GM23338 (cell line): ENCODE measurements at places on chromosomes 12 and 14.

GRCh38 chr14:72568296-72568992 lies 325.5 kb downstream of the DPF3 start:
- DNase-seq: no peak

- no peak for DNase-seq
Observed at GRCh38 chr14:67644428-67644827, 24.7 kb downstream of the ARG2 start.

DNA sequence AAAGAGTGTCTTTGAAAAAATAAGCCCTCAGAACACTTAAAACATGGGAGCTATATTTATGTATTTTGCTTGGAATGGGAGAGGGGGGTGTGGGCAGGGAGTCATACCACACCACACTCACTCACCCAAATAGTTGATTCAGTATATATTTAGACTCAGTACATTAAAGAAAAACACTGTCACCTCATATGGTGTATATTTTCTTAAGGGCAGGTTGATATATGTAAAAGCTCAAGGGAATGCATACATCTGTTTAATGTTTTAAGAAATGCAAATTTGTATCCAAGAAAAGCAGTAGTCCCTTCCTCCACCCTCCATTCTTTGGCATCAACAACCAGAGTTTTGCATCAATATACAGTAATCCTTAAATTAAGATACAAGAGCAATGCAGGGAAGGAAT lies 1.4 kb downstream of the NFYB start:
- no peak for DNase-seq

DNA sequence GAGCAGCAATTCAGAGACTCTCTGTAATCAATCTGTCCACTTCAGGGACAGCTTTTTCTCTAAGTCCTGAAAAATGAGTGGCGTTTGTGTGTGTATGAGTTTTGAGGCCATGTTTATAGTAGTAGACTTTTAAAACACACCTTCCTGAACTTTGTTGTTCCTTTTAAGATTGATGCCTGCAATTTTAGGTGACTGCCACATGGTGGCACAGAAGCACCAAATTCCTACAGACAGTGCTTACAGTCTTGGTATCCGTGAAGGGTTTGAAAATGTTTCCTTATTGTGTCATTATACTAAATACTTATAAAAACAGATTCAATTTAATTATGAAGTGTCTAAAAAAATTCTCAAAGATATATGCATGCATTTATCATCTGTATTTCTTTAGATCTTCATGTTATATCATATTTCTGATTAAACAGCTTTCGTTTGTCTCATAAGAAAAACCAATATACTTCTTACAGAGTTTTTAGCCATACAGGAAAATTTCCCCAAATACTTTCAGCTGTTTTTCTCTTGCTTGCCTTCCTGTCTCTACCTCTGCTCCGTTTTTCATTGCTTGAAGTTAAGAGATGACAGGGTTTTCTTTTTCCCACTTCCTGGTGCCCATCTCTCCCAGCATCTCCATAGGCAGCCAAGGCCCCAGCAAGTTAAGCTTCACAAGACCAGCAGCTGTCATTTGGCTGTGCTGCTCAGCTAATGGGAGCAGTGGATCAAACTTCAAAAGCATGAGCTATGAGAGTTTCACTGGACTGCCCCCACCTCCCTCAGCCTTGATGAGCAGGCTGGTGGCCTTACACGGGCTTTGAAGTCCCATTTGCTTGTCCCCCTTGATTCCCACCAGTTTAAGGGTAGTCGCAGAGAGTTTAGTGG lies 259.6 kb downstream of the AKAP6 start:
- peak; percentile 74 for DNase-seq

DNA sequence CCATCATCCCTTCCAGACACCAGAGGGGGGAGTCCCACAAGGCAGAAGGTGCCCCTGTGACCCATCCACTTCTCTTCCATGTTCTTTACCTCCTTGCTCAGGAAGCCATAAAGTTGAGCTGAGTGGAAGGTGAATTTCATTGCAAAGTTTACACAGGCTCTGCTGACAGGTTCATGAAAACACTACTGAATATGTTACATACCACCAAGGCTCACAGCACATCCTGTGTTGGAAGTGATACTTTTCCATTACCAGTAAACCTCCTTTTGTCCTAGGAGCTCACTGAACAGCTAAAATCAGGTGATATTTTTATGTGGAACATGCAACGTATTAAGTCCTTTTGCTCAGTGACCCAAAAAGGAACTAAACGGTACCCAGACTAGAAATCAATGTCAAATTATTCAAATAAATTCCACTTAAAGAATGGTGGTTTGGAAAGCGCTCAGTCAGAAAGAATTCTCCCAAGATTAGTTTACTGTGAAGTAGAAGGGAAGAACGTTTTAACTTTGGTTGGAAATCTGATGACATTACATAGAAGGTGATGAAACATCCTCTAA lies 196.2 kb upstream of the NUDT4 start:
- no peak for DNase-seq

GRCh38 chr12:51753980-51754675 lies 94.4 kb downstream of the FIGNL2 start:
- no peak for DNase-seq

- no peak for DNase-seq
Observed at GRCh38 chr14:65847075-65847847, 434.7 kb downstream of the FUT8 start.

DNA sequence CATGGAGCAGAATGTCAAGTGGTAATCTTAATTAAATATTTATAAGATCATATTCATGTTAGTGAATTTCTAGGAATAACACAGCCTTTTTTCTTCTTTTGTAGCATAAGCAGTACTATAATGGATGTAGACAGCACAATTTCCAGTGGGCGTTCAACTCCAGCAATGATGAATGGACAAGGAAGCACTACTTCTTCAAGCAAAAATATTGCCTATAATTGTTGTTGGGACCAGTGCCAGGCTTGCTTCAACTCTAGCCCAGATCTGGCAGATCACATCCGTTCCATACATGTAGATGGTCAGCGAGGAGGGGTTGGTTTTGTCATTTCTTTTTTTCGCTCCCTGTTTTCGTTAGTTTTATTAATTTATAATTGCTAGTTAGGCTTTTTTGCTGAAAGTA lies 23.1 kb downstream of the AEBP2 start:
- DNase-seq: no peak

GRCh38 chr12:104873374-104873773 lies 84.7 kb downstream of the SLC41A2 start:
- no peak for DNase-seq

DNA sequence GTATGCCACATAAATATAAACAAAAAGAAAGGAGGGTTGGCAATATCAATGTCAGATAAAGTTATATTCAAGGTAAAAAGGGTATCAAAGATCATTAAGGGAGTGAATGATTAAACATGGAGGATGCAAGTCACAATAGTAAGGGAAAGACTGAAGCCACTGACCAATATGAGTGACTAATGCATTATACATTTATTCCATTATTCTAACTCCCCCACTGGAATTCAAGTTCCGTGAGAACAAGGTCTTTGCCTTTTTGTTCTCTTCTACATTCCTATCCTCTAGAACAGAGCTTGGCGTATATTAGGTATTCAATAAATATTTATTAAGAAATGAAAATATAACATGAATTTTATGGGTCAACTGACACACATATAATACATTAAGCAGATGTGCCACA lies 30.7 kb downstream of the MAP4K5 start:
- DNase-seq: no peak

DNA sequence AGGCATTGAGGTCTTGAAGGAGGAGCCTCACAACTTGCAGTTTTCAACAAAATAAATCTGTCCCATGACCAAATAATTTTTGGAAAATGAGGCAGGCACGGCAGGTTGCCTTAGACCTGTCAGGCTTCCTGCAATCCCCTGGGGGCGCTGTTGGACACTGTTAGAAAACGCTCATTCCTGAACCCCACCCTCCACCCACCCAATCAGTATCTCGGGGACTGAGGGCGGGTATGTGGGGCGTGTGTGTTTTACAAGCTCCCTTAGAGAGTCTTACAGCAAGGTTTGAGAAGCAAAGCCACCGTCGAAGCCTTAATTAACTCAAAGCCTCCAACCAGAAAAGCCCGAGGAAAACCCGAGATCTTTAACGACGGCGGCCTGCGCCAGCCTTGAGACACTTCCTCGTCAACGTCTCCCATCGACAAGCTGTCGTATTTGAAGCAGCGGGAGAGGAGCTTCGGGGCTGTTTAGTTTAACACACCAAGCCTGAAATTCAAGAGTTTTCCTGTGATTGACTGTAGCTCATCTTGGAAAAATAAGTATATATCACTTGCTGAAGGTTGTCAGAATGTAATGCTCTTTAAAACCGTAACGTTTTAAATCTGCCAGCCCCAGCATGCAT lies 123.0 kb downstream of the GLT1D1 start:
- peak; percentile 79 for DNase-seq

DNA sequence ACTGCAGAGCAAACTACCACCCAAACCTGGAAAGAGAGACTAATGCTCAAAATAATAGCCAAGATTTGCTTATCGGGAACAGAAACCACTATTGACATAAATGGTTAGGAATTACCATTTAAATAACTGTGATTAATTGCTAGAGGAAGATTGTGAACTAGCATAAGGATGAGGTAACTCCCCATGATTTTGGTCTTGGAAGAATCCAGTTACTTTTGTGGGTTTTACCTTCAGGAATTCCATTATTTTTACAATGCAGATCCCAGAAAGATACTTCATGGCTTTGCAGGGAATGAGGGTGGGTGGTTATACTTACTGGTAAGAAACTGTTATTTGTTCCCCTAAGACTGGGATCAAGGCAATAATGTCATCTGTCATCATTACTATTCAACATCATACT lies 652.9 kb upstream of the FLRT2 start:
- no peak for DNase-seq

DNA sequence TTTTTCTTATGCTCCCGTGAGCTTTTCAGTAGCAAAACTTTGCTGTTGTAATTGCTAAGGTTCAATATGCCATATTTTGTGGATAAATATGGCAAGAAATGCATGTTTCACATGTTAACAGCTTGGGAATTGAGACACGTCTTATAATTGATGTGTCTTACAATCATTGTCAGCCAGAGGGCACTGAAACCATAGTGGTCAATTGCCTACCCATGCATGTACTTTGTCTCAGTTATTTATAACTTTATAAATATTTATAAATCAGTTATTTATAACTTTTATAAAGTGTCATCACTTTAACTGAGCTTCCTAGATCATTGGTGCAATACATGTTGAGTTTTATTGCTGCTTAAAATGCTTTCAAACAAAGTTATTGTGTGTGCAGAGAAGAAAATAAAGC lies 82.0 kb downstream of the CATSPERB start:
- peak; percentile 51 for DNase-seq

GRCh38 chr12:46664761-46665287 lies 161.0 kb downstream of the SLC38A4 start:
- DNase-seq: no peak

DNA sequence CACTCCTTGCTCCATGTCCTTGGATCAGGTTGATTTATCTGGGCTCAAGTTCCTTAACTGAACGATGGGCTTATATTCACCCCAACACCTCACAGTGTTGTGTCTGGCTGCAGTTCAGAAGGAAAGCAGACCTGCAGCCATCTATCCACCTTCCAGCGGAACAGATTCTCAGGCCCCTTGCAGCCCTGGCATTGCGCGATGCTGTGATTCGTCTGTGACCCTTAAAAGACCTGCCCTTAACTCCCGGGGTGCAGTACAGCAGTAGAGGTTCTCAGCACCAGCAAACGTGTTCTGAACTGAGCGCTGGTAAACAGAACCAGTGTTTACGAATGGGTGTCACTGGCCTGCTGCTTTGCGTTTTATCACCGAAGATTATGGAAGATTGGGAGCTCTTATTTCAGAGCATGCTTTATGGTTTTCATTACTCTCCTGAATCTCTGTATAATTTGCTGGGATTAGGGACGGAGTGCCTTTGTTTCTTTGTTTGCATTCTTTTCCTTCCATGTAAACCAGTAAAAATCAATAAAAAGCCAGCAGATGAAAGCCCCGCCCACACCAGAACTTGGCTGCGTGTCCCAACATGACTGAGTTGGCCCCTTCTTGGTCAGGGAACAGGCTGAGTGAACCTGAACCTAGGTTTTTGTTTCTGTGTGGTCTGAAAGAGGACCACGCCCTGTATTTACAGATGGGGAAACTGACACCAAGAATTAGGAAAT lies 286.7 kb upstream of the CRY1 start:
- no peak for DNase-seq

GRCh38 chr14:93643127-93643526 lies 145.2 kb downstream of the PRIMA1 start:
- no peak for DNase-seq

GRCh38 chr12:40240779-40241178 lies 16.0 kb downstream of the LRRK2 start:
- no peak for DNase-seq

DNA sequence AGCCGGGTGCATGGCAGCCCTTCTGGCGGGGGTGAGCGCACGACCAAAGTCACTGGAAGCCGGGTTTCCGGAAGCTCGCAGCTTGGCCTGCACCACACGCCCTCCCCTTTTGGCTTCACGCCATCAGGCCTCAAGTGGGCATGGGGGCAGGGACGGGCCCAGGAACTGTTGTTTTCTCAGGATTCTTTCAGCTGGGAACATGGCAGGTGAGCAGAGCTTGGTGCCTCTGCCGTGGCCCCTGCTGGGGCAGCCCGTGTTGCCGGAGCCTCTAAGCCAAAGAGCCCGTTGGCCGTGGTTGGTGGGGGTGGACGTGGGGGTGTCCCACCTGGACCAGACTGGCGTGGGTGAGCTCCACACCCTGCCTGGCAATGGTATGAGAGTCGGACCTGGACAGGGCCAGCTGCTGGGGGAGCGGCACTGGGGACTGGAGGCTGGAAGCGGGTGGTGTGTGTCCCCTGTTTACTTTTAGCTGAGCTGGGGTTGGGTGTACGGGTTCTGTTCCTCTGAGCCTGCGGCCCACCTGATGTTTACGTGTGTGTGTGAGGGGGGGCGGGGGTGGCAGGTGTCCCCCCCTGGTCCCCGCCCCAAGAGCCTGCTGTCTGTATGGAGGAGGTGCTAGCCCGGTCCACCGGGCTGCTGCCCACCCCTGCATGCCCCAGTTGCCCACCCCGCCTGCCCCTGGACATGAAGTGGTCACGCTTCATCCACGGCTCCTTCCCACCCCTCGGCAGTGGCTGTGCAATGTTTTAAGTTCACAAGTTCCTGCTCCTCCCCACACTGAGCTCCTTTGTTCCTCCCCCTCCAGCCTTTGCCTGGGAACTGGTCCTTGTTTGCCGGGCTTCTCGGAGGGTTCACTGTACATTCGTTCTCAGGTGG lies 28.7 kb upstream of the PLD4 start:
- no peak for DNase-seq

DNA sequence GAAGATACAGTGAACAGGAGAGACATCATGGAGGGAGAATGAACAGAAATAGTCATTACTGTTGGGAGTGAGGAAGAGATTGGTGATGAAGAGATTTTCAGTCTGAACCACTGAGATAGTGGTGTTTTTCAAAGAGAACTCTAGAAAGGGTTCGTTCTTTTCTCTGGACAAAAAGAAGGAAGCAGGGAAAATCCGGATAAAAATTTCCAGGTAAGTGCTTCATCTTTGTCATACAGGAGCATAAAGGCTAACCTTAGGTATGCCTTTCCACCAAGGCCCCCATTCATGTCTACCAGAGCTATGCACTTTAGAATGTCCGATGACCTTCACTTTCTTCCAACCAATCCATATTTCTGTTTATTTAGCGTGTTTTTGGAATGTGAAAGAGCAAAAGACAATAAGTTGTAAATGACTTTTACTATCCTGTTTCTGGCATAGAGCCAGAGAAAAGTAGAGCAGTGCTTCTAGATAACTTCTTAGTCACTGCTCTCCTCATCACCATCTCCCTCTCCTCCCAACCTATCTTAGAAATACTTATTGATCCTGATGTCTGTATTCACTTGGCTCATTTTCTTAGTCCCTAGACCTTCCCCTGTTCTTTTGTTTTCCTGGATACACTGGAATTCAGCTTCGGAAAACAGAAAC lies 116.5 kb downstream of the TTC6 start:
- DNase-seq: no peak

GRCh38 chr12:32240162-32240561 lies 133.5 kb downstream of the BICD1 start:
- no peak for DNase-seq

- no peak for DNase-seq
Observed at GRCh38 chr12:45655743-45656142, 73.8 kb upstream of the ARID2 start.
